CD4-positive, alpha-beta T cell treated with Interleukin-4 for 1 hour (primary cell): ENCODE measurements at places on chromosomes 11 and 22.

DNA sequence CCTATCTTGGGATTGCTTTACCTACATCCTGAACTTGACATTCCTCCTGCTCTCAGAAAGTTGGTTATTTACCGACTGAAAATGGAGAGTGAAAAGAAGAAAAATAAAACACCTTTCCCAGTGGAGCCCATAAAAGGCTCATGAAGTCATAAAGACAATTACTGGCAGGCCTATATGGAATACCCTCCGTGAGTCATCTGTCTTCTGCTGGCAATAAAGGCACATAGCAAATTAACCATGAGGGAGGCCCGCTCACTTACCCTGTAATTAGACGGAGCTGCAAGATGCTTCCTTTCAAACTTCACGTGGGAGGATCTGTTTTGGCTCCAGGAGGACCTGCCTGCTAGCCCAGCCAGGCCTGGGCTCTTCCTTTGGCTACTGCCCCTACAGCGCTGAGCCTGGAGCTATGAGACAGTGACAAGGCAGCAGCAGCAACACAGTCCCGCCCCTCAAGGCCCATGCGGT, 540.4 kb downstream of the BUD13 start:
- no peak for DNase-seq

GRCh38 chr11:68798221-68798813, 43.4 kb downstream of the CPT1A start:
- DNase-seq = peak; percentile 34

GRCh38 chr11:68314203-68315170, 2.1 kb downstream of the LRP5 start:
- no peak for DNase-seq

- no peak for DNase-seq
Observed at GRCh38 chr11:62295504-62295903, 3.4 kb downstream of the SCGB1D4 start.

DNA sequence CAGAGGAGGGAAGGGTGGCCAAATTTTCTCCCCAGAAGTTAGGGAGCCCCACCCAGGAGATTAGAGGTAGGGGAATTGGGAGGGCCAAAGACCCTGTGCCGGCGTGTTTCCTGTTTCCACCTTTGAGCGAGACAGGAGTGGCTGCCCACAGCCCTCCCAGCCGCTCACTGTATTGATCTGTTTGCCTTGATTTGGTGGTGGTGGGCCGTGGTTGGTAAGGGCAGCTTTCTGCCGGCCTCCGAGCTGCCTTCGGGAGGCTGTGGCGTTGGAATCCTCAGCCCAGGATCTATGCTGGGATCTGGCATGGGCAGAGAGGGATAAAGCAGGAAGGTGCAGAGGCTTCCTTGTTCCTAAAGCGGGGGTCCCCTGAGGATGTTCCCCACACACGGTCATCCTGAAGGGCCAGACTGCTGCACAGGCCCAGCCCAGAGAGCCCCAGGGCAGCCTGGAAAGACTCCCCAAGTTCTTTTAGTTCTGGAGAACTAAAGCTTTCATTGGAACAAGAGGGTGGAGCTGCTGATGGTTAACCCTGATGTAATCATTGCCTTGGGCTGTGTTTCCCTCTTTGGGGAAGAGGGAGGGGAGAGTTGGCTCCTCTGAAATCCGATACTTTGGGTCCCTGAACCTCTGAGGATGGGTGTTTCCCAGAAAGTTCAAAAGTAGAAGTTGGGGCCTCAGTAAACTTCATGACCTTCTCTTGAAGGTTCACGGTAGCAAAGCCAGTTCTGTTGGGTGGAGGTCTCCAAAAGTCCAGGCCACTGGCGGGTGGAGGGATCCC, 7.2 kb downstream of the FAM83F start:
- DNase-seq = no peak

DNA sequence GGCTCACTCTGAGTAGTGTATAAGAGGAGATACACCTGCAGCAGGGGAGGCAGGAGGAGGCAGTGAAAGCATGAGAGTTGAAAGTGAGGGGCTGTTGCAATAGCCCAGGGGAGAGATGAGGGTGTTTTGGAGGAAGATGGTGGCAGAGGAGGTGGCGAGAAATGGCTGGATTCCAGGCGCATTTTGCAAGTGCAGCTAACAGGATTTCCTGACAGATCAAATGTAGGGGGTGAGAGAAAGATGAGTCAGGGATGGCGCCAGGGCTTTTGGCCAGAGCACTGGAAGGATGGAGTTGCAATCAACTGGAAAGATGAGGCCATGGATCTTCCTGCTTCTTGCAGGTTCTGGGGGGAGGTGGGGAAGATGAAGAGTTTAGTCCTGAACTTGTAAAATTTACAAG, 16.8 kb upstream of the TSPAN18 start:
- no peak for DNase-seq

DNA sequence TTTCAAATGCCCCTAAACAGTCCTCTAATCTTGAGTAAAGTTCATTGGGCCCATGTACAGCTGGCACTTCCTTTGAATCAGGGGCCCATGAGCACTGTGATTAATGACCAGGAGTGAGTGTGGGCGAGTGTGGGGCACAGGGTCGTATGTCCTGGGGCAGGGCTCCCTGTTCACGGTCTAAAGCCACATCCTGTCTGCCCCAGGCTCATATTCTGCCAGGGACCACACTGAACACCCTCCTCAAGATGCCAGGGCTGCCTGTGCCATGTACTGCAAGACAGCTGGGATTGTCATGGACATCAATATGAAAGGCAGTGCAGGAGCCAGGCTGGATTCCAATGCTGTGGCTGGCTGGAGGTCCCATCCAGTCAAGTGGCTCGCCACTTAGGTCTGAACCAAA, 130.5 kb downstream of the KIRREL3 start:
- DNase-seq = no peak

GRCh38 chr11:45723397-45723796, 58.0 kb upstream of the CHST1 start:
- DNase-seq = no peak
